Activated naive CD8-positive, alpha-beta T cell treated with anti-CD3 and anti-CD28 coated beads for 36 hours (primary cell): ENCODE measurements at places on chromosomes 2 and 18.

- no peak overlapping the region for H3K27ac ChIP-seq
- H3K4me3 ChIP-seq, result no peak overlapping the region
- no peak for DNase-seq
- no peaks in the 10 kb centered on the region for H3K4me1 ChIP-seq
- H3K27me3 ChIP-seq, result no peaks in the 10 kb centered on the region
- H3K36me3 ChIP-seq, result peaks cover 2% of the 10 kb centered on the region
Observed at GRCh38 chr2:225282858-225283710, 116.4 kb upstream of the NYAP2 start.

DNA sequence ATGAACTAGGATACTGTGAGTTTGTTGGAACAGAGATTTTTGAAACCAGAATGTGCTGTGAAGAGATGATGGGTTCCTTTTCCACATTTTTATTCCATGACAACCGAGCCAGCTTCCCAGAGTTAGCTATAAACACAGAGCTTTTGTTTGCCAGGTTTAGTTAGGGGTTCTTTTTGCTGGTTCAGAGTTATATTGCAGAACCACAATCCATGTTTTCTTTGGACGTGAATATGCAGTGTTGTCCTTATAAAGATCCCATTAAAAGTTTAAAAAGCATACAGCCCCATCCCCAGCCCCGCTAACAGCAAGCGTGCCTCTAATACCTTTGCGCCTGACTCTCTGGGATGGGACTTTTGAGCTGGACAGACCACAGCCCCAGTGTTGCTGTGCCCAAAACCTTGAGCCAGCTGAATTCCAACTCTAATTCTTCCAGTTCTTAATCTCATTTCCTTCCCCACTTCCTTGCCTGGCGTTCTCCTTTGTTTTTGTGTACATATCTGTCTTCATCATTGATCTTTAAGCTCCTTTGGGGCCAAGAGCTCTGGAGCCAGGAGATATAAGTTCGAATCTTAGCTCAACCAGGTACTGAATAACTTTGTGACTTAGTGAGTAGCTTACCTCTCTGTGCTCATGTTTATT lies 72.3 kb downstream of the SPATS2L start:
- H3K36me3 ChIP-seq, result peaks cover 3% of the 10 kb centered on the region
- no peaks in the 10 kb centered on the region for H3K27me3 ChIP-seq
- no peak overlapping the region for H3K27ac ChIP-seq
- H3K4me1 ChIP-seq, result peaks cover 60% of the 10 kb centered on the region
- DNase-seq, result no peak

DNA sequence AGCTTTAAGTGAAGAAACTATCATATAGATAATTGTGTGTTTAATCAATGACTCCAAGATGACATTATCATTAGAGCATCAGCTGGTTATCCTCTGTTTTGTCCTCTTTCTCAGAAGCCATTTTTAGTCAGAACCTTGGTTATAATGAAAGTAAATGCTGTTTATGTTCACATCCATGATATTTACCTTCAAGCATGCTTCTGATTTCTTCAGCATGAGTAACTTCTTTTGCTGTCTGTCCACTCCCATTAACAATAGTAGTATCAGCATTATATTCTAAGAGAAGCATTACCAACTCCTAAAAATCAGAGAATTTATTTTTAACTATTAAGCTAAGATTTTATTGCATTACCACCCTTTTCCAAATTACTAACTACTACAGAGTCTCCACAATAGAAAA lies 56.3 kb downstream of the OSBPL1A start:
- no peaks in the 10 kb centered on the region for H3K4me1 ChIP-seq
- no peak for DNase-seq
- H3K36me3 ChIP-seq, result no peaks in the 10 kb centered on the region
- H3K4me3 ChIP-seq, result no peak overlapping the region
- no peak overlapping the region for H3K27ac ChIP-seq

- no peak overlapping the region for H3K27ac ChIP-seq
- H3K4me1 ChIP-seq, result peaks cover 13% of the 10 kb centered on the region
- peaks cover 10% of the 10 kb centered on the region for H3K27me3 ChIP-seq
- H3K4me3 ChIP-seq, result no peak overlapping the region
- no peaks in the 10 kb centered on the region for H3K36me3 ChIP-seq
- no peak for DNase-seq
Observed at GRCh38 chr2:128370468-128371247, 52.0 kb upstream of the HS6ST1 start.

GRCh38 chr18:13240060-13240725 lies 21.6 kb downstream of the LDLRAD4 start:
- H3K27ac ChIP-seq, result no peak overlapping the region
- H3K4me3 ChIP-seq, result no peak overlapping the region
- H3K4me1 ChIP-seq, result peaks cover 5% of the 10 kb centered on the region

GRCh38 chr2:165164201-165164600 lies 39.6 kb downstream of the SCN3A start:
- H3K36me3 ChIP-seq, result no peaks in the 10 kb centered on the region
- DNase-seq, result no peak
- no peaks in the 10 kb centered on the region for H3K4me1 ChIP-seq
- no peaks in the 10 kb centered on the region for H3K27me3 ChIP-seq
- H3K4me3 ChIP-seq, result no peak overlapping the region
- no peak overlapping the region for H3K27ac ChIP-seq

DNA sequence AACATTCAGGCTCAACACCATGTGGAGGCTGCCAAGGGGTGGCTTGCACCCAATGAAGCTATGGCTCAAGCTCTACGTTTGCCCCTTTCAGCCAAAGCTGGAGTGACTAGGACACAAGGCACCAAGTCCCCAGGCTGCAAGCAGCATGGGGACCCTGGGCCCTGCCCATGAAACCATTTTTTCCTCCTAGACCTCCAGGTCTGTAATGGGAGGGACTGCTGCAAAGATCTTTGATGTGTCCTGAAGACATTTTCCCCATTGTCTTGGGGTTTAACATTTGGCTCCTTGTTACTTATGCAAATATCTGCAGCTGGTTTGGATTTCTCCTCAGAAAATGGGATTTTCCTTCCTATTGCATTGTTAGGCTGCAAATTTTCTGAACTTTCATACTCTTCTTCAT lies 51.0 kb downstream of the PDE1A start:
- no peak overlapping the region for H3K4me3 ChIP-seq
- no peaks in the 10 kb centered on the region for H3K27me3 ChIP-seq
- H3K4me1 ChIP-seq, result no peaks in the 10 kb centered on the region
- no peak for DNase-seq

GRCh38 chr2:220224691-220225543 lies 597.5 kb downstream of the SLC4A3 start:
- no peaks in the 10 kb centered on the region for H3K27me3 ChIP-seq
- H3K4me1 ChIP-seq, result no peaks in the 10 kb centered on the region
- no peaks in the 10 kb centered on the region for H3K36me3 ChIP-seq
- DNase-seq, result no peak
- no peak overlapping the region for H3K4me3 ChIP-seq

GRCh38 chr2:199985625-199986207 lies 30.3 kb downstream of the MAIP1 start:
- H3K27me3 ChIP-seq, result no peaks in the 10 kb centered on the region
- H3K36me3 ChIP-seq, result no peaks in the 10 kb centered on the region
- H3K27ac ChIP-seq, result no peak overlapping the region
- no peak overlapping the region for H3K4me3 ChIP-seq
- peaks cover 4% of the 10 kb centered on the region for H3K4me1 ChIP-seq

DNA sequence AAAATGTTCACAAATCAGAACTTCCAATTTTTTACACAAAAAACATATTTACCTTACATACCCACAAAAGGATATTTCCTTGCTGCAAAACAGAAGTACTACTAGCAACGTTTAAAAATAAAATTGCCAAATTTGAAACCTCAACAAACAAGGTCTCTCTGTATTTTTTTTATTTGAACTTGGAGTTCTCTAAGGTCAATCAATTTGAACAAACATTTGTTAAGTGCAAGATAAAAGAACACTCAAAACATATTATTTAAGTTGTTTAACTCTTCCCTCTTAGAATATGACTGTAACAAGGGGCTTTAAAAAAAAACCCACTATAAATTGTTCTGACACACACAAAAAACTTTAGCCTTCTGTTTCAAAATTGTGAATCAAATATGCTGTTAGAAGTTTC lies 29.6 kb downstream of the PNO1 start:
- no peaks in the 10 kb centered on the region for H3K27me3 ChIP-seq
- peaks cover 12% of the 10 kb centered on the region for H3K36me3 ChIP-seq
- DNase-seq, result no peak
- peak overlapping the region; percentile 14 for H3K27ac ChIP-seq

DNA sequence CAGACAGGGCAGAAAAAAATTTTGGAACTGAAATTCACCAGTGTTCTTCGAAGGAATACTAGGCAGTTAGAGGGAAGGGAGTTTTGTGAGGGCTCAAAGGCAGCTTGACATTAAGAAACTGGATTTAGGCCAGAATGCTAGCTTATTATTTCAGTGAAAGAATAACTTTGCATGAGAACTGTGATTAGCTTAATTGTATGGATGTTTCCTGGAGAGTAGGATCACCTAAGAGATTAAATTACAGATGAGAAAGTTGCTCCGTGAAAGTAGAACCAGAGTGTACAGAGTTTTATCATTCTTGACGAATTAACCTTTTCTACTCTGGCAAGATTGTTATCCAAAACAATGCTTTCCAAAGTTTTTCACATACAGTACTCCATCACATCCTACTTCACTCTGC lies 6.2 kb downstream of the SPAG16 start:
- H3K27ac ChIP-seq, result no peak overlapping the region
- H3K36me3 ChIP-seq, result peaks cover 9% of the 10 kb centered on the region
- no peaks in the 10 kb centered on the region for H3K27me3 ChIP-seq
- peaks cover 12% of the 10 kb centered on the region for H3K4me1 ChIP-seq
- H3K4me3 ChIP-seq, result no peak overlapping the region

DNA sequence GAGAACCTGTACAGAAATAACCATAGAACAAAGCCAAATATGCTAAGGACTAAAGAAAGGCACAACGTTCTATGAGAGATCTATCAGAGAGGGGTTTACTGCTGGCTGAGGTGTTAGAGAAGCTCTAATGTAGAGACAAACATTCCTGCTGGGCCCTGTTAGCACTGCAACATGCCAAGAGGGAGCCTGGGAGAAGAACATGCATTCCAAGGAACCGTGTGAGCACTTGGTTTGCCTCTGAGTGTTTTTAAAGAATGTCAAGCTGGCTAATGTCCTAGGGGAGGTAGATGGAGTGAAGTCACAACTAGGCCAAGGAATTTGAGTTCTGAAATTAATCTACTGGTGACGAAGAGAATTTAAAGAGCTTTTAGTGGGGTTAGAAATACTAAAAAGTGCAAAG lies 384.3 kb upstream of the LYPD1 start:
- no peak for DNase-seq
- H3K4me1 ChIP-seq, result no peaks in the 10 kb centered on the region
- no peaks in the 10 kb centered on the region for H3K36me3 ChIP-seq
- H3K27ac ChIP-seq, result no peak overlapping the region
- no peak overlapping the region for H3K4me3 ChIP-seq
- H3K27me3 ChIP-seq, result no peaks in the 10 kb centered on the region

DNA sequence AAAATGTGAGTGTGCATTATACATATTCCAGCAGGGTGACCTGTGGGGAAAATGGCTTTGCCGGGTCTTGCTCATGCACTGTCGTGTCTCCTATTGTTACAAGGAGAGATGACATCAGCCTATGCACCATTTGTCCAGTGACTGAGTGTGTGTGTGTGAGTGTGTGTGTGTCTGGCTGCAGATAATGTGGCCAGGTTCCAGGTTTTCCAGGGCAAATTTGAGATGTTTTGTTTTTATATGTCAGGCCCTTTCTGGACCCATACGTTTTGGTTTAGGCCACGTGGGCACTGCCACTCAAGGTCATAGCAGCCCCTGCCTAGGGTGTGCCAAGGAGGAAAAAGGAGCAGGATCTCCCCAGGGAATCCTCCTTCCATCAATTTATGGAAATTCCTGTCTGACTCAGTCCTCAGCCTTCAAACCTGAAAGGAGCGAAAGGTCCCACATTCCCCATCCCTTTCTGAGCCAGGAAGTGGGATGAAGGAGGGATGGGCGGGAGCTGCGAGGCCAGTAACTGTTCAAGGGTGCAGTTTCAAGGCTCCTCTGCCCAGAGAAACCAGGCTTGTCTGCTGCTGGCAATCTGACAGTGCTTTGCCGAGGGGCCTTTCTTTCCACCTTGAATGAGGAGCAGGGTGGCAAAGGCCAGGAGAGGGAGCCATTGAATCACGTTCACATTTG lies 93.0 kb upstream of the SMAD2 start:
- H3K4me3 ChIP-seq, result no peak overlapping the region
- H3K27me3 ChIP-seq, result peaks cover 19% of the 10 kb centered on the region

- no peak overlapping the region for H3K4me3 ChIP-seq
- H3K27ac ChIP-seq, result no peak overlapping the region
- no peaks in the 10 kb centered on the region for H3K27me3 ChIP-seq
- peaks cover 10% of the 10 kb centered on the region for H3K4me1 ChIP-seq
- DNase-seq, result no peak
Observed at GRCh38 chr2:143696651-143697050, 567.4 kb downstream of the ARHGAP15 start.

- H3K36me3 ChIP-seq, result no peaks in the 10 kb centered on the region
- no peaks in the 10 kb centered on the region for H3K27me3 ChIP-seq
- no peak overlapping the region for H3K27ac ChIP-seq
- H3K4me1 ChIP-seq, result peaks cover 8% of the 10 kb centered on the region
- no peak overlapping the region for H3K4me3 ChIP-seq
- DNase-seq, result no peak
Observed at GRCh38 chr18:54254265-54254758, 15.0 kb upstream of the POLI start.

DNA sequence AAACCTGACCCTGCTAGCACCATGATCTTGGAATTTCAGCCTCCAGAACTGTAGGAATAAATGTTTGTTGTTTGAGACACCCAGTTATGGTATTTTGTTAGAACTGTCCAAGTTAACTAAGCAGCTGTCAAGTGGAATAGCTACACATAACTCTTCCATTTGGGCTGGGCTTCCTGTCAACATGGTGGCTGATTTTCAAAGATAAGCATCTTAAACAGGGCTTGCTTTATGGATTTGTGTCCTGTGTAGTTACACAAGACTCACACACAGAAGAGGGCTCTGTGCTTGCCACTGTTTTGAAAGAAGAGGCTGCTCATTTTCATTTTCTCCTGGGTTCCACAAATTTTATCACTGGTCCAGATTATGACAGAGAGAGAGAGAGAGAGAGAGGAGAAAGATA lies 35.7 kb downstream of the GCG start:
- no peak overlapping the region for H3K4me3 ChIP-seq
- peaks cover 4% of the 10 kb centered on the region for H3K36me3 ChIP-seq
- no peak overlapping the region for H3K27ac ChIP-seq
- H3K4me1 ChIP-seq, result peaks cover 10% of the 10 kb centered on the region

DNA sequence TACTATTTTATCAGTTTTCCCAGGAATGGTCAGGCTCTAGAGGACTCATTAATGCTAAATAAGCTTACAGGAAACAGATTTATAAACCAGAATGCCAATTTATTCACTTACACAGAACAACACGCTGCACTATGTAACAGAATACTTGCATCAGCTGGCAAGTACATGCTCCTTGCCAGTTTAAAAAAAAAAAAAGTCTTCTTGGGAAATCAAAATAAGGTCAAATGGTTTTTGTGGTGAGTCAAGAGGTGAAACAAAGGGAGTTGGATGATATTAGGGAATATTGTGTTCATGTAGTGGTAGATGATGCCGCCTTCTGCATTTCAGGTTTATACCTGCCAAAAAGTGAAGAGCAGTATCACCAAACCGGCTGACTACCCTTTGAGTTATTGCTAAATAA lies 1322.1 kb upstream of the ZEB2 start:
- H3K4me3 ChIP-seq, result no peak overlapping the region
- H3K27ac ChIP-seq, result no peak overlapping the region
- DNase-seq, result no peak
- H3K27me3 ChIP-seq, result no peaks in the 10 kb centered on the region
- no peaks in the 10 kb centered on the region for H3K36me3 ChIP-seq
- no peaks in the 10 kb centered on the region for H3K4me1 ChIP-seq
